ENCODE measurements at places on chromosomes 16 and 17. TPM values are rescaled to one million over a fixed set of nuclear protein-coding genes. Genes with fewer than 3 reads are reported as not detected.

GRCh38 chr16:75727221-75727620 is 931 bp upstream of the CPHXL start:
- no peaks in the 10 kb centered on the region for H3K4me1 ChIP-seq
- H3K27ac ChIP-seq = no peak overlapping the region
- H3K4me3 ChIP-seq = no peak overlapping the region
- H3K27me3 ChIP-seq = no peaks in the 10 kb centered on the region
- no peak for DNase-seq

- no peak overlapping the region for H3K4me3 ChIP-seq
- H3K4me1 ChIP-seq = no peaks in the 10 kb centered on the region
- H3K27ac ChIP-seq = no peak overlapping the region
- no peaks in the 10 kb centered on the region for H3K36me3 ChIP-seq
- H3K27me3 ChIP-seq = no peaks in the 10 kb centered on the region
Measured at GRCh38 chr16:48831076-48831722, 221.2 kb upstream of the N4BP1 start.

DNA sequence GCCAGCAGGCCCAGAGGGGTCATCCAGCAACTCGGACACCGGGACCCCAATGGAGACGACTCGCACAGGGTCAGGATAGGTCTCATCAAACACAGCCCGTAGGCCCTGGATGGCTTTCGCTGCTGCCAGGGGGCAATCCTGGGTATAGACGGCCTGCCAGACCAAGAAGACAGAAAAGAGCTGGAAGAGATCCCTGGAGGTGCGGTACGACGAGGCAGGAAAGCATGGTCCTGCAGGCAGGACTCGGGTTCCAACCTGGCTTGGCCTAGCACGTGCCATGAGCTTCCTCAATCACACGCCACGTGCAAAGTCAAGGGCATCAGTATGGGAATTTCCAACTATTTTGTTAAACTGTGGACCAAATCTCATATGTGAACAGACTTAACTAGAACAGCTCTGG is 6.3 kb upstream of the EXOSC6 start:
- H3K27ac ChIP-seq = no peak overlapping the region
- no peak for DNase-seq
- H3K36me3 ChIP-seq = peaks cover 94% of the 10 kb centered on the region
- H3K4me1 ChIP-seq = no peaks in the 10 kb centered on the region
- H3K4me3 ChIP-seq = no peak overlapping the region
- no peaks in the 10 kb centered on the region for H3K27me3 ChIP-seq

- H3K36me3 ChIP-seq = no peaks in the 10 kb centered on the region
- DNase-seq = no peak
- H3K27ac ChIP-seq = no peak overlapping the region
- H3K4me3 ChIP-seq = no peak overlapping the region
- H3K27me3 ChIP-seq = no peaks in the 10 kb centered on the region
- H3K4me1 ChIP-seq = no peaks in the 10 kb centered on the region
Measured at GRCh38 chr16:21563676-21564075, 35.7 kb upstream of the METTL9 start.

GRCh38 chr17:51533821-51534220 is 273.5 kb downstream of the UTP18 start:
- H3K36me3 ChIP-seq = no peaks in the 10 kb centered on the region
- H3K4me3 ChIP-seq = no peak overlapping the region
- H3K4me1 ChIP-seq = no peaks in the 10 kb centered on the region
- no peak for DNase-seq
- H3K27ac ChIP-seq = no peak overlapping the region

DNA sequence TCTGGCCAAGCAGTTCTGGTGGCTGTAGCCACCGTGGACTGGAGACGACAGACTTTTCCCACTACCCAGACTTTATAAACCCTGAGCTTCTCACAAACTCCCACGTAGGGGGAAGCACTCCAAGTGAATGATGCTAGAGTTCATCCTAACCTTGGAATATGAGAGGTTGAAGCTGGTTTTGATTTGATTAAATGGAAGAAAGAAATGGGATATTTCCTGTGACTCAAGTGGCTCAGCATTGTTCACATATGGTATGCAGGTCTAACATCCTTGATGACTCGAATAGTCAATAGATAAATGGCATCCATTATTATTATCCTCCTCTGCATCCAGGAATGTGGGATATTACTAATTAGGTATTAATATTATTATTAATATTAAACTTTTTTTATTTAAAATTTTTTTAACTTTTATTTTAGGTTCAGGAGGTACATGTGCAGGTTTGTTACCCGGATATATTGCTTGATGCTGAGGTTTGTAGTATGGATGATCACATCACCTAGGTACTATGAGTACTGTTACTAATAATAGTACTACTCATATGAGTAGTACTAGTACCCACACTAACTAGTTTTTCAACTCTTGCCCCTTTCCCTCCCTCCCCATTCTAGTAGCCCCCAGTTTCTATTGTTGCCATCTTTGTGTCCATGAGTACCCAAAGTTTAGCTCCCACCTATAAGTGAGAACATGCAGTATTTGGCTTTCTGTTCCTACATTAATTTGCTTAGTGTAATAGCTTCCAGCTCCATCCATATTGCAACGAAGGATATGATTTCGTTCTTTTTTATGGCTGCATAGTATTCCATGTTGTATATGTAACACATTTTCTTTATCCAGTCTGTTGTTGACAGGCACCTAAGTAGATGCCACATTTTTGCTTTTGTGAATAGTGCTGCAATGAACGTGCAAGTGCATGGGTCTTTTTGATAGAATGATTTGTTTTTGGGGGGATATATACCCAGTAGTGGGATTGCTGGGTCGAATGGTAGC is 22.9 kb downstream of the PIK3R6 start:
- no peak for DNase-seq
- H3K4me3 ChIP-seq = no peak overlapping the region
- H3K27me3 ChIP-seq = no peaks in the 10 kb centered on the region
- no peaks in the 10 kb centered on the region for H3K36me3 ChIP-seq

Gene DNAAF8
- not detected for total RNA-seq

Measured in GM23338 (cell line).